GM23248 (cell line): ENCODE measurements at places on chromosomes 5 and 9. TPM values are rescaled to one million over a fixed set of nuclear protein-coding genes. Genes with fewer than 3 reads are reported as not detected.
A peak's percentile ranks its signal among the peaks of the same experiment; 100 is the strongest.

GRCh38 chr5:66642538-66642937, 46.3 kb downstream of the MAST4 start:
- H3K36me3 ChIP-seq: no peaks in the 10 kb centered on the region
- no peak for DNase-seq
- no peak overlapping the region for H3K4me3 ChIP-seq
- peaks cover 6% of the 10 kb centered on the region for H3K4me1 ChIP-seq

DMRT2 gene
- not detected in 2 replicates for total RNA-seq

NSD1 gene
- 29.7 and 31.9 TPM in 2 replicates for total RNA-seq

DNA sequence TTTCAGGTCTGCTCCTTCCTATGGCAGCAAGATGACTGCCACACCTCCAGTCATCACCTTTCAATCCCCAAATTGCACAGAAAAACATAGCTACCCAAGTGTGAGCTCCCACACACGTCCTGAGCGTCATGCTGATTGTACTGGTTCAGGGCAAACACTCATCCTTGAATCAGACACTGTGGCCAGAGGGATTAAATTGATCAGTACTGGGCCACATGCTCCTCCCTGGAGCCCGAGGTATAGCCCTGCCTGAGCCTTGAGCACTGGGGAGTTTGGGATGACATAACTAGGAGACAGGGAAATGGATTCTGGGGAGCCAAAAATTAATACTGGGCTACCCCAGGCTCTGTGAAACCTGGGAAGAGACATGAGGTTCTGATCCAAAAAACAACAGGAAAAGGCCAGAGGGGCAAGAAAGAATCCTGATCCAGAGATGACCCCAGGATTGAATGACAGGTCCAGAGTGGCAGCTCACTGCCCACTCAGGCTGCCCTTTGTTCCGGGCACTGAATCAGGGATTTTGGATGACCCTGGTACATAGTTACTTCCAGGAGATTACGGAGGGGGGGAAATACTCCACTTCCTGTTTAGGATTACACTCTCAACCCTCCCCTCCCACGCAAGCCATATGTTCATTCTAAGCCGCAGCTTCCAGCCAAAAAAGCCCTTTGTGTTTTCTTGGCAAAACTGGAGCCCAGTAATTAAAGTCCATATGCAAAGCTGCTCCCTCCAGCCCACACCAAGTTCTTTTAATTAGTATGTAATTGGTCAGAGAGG, 141.6 kb upstream of the SPRY4 start:
- peak; percentile 76 for DNase-seq
- H3K27ac ChIP-seq: peak overlapping the region; percentile 69
- H3K27me3 ChIP-seq: no peaks in the 10 kb centered on the region
- H3K4me3 ChIP-seq: no peak overlapping the region

BRD8 gene
- total RNA-seq: 41.7 and 49.5 TPM in 2 replicates

PCDHGA5 gene
- 0.86 and 1.3 TPM in 2 replicates for total RNA-seq

DNA sequence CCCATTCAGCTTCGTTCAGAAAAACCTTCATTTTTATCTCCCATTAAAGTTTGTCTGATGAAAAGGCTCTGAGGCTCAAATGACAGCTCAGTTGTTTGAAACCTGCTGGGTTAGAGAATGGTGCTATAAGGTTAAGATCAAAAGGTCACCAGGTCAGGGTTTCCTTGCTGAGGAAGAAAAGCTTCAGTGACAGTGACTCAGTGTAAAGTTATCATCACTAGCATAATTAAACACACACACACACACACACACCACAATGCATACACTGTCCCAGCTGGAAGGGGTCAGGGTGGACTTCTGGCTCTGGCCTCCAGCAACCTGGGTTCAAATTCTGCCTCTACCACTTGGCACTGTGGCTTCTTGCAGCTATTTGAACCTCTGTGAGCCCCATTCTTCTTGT, 281.1 kb downstream of the DOCK8 start:
- H3K27ac ChIP-seq: no peak overlapping the region
- H3K4me3 ChIP-seq: no peak overlapping the region
- DNase-seq: no peak
- no peaks in the 10 kb centered on the region for H3K4me1 ChIP-seq

GRCh38 chr9:114098936-114099668, at the start of gene KIF12:
Gene KIF12, minus strand, starts transcription at chr9:114099292. Its CDS starts 16 bp downstream, at chr9:114099276.
- H3K4me1 ChIP-seq: no peaks in the 10 kb centered on the region
- H3K27ac ChIP-seq: no peak within 1 kb of the TSS
- peaks cover 3% of the 10 kb centered on the region; the same call in 1 of the 2 replicates for H3K27me3 ChIP-seq

TRIP13 gene
- 19.5 and 24.0 TPM in 2 replicates for total RNA-seq

GTF3C5 gene
- 33.6 and 40.1 TPM in 2 replicates for total RNA-seq

PLAC8L1 gene
- 2.3 TPM in 1 of 2 replicates, not detected in the other for total RNA-seq

DNA sequence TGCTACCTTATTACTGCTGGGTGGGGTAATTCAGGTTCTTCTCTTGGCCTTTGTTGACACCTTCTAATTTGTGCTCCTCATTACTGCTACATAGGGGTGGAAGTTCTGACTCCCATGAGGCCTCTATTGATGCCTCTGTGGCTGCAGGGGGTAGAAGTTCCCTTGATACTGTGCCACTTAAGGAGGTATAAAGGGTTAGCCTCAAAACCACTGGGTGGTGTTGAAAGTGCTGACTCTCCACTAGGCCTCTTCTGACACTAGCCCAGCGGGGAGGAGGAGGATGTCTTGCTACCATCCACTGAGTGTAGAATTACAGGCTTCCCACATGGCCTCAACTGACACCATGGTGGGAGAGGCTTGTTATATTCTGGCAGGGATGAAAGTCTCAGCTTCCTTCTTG, 36.7 kb upstream of the CCDC112 start:
- no peak overlapping the region for H3K27ac ChIP-seq
- no peaks in the 10 kb centered on the region for H3K4me1 ChIP-seq
- no peaks in the 10 kb centered on the region for H3K36me3 ChIP-seq

DNA sequence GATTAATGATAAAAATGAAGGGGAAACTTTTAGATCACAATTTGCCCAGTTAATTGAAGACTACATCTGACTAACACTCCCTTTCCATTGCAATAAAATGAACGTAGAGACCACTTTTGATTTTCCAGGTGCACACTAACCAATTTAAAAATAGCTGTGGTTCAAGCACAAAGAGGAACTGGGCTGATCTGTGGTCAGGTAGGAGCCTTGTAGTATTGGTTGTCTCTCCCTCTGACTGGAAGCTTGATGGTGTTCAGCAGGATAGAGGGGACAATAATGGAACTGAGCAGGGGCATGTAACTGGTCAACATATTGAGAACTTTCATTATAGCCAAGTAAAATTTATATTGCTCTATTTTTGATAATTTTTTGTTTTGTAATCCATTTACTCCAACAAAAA, 886.8 kb upstream of the SEMA6A start:
- no peaks in the 10 kb centered on the region for H3K36me3 ChIP-seq
- H3K4me3 ChIP-seq: no peak overlapping the region
- no peak overlapping the region for H3K27ac ChIP-seq
- no peaks in the 10 kb centered on the region for H3K27me3 ChIP-seq

GRCh38 chr9:70263421-70263820, 4.6 kb downstream of the SMC5 start:
- peak overlapping the region; percentile 63 for H3K27ac ChIP-seq
- peak; percentile 72 for DNase-seq
- H3K4me3 ChIP-seq: peak overlapping the region; percentile 14; the same call in 1 of the 2 replicates
- no peaks in the 10 kb centered on the region for H3K27me3 ChIP-seq
- peaks cover 58% of the 10 kb centered on the region for H3K36me3 ChIP-seq

- H3K27me3 ChIP-seq: no peaks in the 10 kb centered on the region
- DNase-seq: no peak
- no peak overlapping the region for H3K27ac ChIP-seq
- no peak overlapping the region for H3K4me3 ChIP-seq
Observed at GRCh38 chr5:6490246-6490645, 41.6 kb downstream of the UBE2QL1 start.

NMUR2 gene
- not detected in 2 replicates for total RNA-seq

DNA sequence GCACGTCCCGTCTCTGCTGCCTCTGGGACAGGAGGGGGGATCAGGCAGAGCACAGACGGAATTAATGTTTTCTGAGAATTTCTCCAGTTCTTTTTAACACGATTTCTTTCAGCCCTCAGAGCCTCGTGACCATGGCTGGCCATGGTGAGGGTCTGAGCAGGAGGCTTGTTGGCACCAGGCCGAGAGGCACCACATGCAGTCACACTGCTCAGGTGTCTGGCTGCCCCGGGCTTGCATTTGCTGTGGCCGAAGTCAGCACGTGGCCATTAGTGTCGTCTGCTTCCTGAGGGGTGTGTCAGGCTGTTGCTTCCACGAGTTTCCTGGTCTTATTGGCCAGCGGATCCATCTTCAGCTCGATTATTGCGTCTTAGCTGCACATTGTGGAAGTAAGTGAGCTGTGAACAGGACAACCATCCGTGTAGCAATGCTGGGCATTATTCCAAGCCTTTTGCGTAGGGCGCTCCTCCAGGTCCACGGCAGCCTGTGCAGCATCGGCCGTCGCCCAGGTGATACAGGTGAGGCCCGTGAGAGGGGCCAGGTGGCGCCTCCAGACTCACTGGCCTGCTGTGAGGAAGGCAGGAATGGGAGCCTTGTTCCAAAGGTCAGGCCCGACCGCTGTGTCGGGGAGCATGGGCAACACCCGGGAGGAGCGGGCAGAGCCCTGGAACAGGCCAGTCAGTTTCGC, 114.2 kb upstream of the CACNA1B start:
- H3K36me3 ChIP-seq: peaks cover 23% of the 10 kb centered on the region; the same call in 1 of the 2 replicates
- H3K27me3 ChIP-seq: no peaks in the 10 kb centered on the region
- H3K4me1 ChIP-seq: no peaks in the 10 kb centered on the region

DNA sequence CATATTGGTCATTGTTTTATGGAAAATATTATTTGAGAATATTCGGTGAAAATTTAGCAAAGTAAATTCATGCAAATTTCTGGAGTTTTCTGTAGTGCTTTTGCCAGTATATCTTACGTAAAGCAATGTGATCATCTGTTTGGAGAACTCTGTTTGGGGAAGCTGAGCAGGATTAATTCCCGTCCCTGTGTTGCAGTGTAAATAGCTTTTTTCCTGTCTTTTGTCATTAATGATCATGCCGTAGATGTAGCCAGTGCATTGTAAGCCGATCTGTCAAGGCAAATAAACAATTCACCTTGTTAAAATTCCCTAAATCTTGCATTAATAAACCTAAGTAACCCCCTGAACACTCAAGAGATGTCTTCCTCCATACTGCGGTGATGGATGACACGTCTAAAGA, 39.2 kb downstream of the PPIC start:
- H3K27me3 ChIP-seq: no peaks in the 10 kb centered on the region
- DNase-seq: no peak
- peaks cover 8% of the 10 kb centered on the region; the same call in 1 of the 2 replicates for H3K36me3 ChIP-seq
- no peak overlapping the region for H3K4me3 ChIP-seq
- H3K27ac ChIP-seq: no peak overlapping the region

DNA sequence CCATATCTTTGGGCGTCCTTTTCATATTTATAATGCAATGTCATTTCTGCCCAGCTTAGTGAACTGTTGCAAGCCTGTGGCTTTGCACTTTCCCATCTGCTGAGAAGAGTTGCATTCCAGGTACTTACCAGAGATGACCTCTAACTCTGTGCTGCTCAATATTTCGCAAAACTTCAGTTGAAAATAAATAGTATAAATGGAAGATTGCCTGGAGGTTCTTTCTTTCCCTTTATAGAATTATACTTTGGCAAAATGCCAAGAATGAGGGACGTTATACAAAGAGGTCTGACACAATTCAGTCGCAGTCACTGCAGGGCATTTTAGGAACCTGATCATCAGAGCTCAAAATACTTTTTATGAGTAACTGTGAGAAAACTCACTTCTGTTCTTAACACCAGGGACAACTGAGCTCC, 18.9 kb upstream of the VLDLR start:
- no peak overlapping the region for H3K4me3 ChIP-seq
- no peaks in the 10 kb centered on the region for H3K36me3 ChIP-seq
- peak; percentile 41 for DNase-seq
- no peak overlapping the region for H3K27ac ChIP-seq
- H3K27me3 ChIP-seq: no peaks in the 10 kb centered on the region
- no peaks in the 10 kb centered on the region for H3K4me1 ChIP-seq

MAST4 gene
- 4.2 and 20.0 TPM in 2 replicates for total RNA-seq

GRCh38 chr9:70197216-70198044, 61.3 kb upstream of the SMC5 start:
- H3K4me3 ChIP-seq: no peak overlapping the region
- no peaks in the 10 kb centered on the region for H3K36me3 ChIP-seq
- no peak overlapping the region for H3K27ac ChIP-seq

DNA sequence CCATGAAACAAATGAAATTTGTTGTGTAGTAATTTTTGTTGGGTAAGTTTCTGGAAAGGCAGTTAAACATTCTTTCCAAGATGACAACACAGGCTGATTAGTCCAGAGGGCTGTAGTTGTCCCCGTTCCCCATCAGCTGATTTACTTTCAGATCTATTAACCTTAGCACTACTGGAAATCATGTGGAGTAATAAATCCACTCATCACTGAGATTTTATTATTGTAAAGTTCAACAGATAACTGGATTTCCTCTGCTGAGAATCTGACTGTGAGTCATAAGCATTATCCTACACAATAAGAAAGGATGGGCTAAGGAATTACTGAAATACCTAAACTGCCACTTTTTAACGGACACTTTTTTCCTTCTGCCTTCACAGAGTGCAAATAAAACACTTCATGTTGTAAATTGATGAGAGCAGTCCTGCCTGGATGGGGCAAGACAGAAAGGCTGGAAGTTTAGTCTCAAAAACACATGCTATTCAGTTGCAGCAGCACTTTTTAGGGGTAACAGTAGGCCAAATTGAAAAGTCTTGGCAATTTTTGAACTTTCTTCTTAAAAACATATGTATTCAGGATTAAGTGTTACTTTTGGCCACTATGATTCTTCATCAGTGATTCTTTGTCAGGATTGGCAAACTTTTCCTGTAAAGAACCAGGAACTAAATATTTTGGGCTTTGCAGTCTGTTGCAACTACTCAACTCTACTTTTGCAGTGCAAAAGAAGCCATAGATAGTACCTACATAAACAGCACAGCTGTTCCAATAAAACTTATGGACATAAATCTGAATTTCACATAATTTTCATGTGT, 7.0 kb downstream of the STOM start:
- peaks cover 85% of the 10 kb centered on the region for H3K4me1 ChIP-seq
- no peaks in the 10 kb centered on the region for H3K27me3 ChIP-seq
- no peaks in the 10 kb centered on the region for H3K36me3 ChIP-seq
- DNase-seq: peak; percentile 85
- peak overlapping the region; percentile 26 for H3K4me3 ChIP-seq

GRCh38 chr9:98867429-98868168, 60.1 kb downstream of the GALNT12 start:
- no peaks in the 10 kb centered on the region for H3K27me3 ChIP-seq
- H3K4me3 ChIP-seq: no peak overlapping the region
- peaks cover 41% of the 10 kb centered on the region for H3K4me1 ChIP-seq
- DNase-seq: peak; percentile 93
- peak overlapping the region; percentile 83 for H3K27ac ChIP-seq

GRCh38 chr5:45205403-45205961, 396.7 kb downstream of the MRPS30 start:
- DNase-seq: no peak
- no peaks in the 10 kb centered on the region for H3K36me3 ChIP-seq
- no peaks in the 10 kb centered on the region for H3K4me1 ChIP-seq
- H3K27ac ChIP-seq: no peak overlapping the region
- no peak overlapping the region for H3K4me3 ChIP-seq
- H3K27me3 ChIP-seq: no peaks in the 10 kb centered on the region

SPATA6L gene
- total RNA-seq: 0.65 and 1.0 TPM in 2 replicates

DNA sequence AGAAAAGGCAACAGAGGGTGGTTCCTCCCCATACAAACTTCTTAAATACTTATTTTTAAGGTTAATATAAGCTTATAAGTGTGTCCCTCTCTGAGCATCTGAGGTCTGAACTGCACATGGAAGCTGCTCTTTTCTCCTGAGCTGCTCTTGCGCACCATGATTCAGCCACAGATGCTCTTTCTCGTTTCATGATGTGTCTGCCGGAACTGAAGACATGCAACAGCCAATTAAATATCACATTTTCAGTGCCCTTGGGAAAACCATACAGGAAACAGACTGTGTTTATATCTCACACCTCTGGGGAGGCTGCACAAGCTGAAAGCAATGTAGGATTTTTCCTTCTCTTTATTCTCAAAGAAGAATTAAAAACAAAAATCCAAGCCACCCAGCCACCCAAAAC, 96.8 kb upstream of the NREP start:
- no peak overlapping the region for H3K4me3 ChIP-seq
- H3K27me3 ChIP-seq: no peaks in the 10 kb centered on the region
- peaks cover 20% of the 10 kb centered on the region for H3K4me1 ChIP-seq
- no peak for DNase-seq
- no peak overlapping the region for H3K27ac ChIP-seq
